Activated naive CD4-positive, alpha-beta T cell (primary cell): ENCODE measurements at places on chromosomes 12 and 14.

GRCh38 chr14:61706096-61706690, 10.9 kb downstream of the HIF1A start:
- no peak for DNase-seq

GRCh38 chr12:130636370-130636769, 79.7 kb downstream of the RIMBP2 start:
- DNase-seq, result no peak

DNA sequence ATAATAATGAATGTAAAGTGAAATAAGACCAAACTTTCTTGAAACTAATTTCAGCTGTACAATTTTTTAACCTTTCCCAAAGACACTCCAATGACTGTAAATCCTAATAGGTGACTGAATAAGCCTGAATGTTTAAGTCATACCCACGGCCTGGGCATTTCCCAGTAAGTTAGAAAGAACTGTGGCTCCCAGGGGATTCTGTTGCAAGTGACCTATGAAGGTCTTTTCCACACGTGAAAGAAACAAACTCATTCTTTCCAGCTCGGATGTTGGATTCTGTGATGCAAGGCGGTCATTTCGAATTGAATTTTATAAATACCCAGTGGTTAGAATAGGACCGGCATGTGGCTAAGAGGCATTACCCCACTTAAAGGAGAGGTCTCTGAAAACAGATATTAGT, 1134.4 kb downstream of the GALC start:
- no peak for DNase-seq

DNA sequence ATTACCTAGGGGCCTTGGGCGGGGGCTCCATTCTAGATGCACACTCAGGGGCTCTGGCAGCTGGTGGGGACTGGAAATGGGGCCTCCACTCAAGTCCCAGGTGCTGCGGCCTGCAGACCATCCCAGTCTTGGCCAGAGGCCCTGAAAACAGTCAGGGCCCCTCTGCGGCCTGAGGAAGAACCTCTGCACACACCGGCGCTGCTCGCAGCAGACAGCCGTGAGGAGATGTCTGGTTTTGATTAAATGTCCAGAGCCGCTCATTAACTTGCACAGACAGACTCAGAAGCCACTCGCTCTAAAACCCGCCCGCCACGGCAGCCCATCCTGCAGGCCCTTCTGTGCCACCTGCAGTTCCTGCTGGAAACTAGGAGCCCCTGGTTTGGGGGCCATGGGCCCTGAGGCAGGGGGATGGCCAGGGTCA, 36.4 kb upstream of the NCOR2 start:
- no peak for DNase-seq
